ENCODE measurements at places on chromosomes 12 and 14. TPM values are rescaled to one million over a fixed set of nuclear protein-coding genes. Genes with fewer than 3 reads are reported as not detected.

Gene ATXN3
- total RNA-seq: 57.5 TPM

Gene SIX6
- not detected for total RNA-seq

Gene PLEKHG7
- not detected for total RNA-seq

Gene TMEM179
- not detected for total RNA-seq

Gene SLC35F4
- not detected for total RNA-seq

Gene RFLNA
- total RNA-seq: 1.6 TPM

Gene TRMT61A
- 15.1 TPM for total RNA-seq

Gene LRP1-AS
- total RNA-seq: not detected

Gene GPR68
- 4.1 TPM for total RNA-seq

Gene ART4
- total RNA-seq: 0.42 TPM

Gene C12orf54
- not detected for total RNA-seq

- DNase-seq: no peak
These were observed 74.5 kb downstream of the TMCC3 start for GRCh38 chr12:94575645-94576403.

- no peak for DNase-seq
These were observed 26.3 kb downstream of the BATF start for GRCh38 chr14:75548544-75548943.

DNA sequence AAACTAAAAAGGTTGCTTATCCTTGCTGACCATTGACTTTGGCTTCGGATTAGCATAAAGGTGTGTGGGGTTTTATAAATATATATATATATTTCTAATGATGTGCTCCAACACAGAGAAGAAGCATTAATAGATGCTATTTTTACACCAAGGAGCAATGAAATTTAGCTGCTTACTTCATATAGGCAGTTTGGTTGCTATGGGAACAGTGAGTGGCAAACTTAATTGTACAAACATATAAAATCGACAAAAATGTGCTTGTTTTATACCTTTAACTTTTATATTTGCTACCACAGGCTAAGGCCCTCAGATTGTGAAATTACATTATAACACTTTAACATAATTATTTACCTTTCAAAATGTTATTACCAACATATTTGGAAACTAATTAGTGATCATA is 303.4 kb downstream of the SEC23A start:
- no peak for DNase-seq

DNA sequence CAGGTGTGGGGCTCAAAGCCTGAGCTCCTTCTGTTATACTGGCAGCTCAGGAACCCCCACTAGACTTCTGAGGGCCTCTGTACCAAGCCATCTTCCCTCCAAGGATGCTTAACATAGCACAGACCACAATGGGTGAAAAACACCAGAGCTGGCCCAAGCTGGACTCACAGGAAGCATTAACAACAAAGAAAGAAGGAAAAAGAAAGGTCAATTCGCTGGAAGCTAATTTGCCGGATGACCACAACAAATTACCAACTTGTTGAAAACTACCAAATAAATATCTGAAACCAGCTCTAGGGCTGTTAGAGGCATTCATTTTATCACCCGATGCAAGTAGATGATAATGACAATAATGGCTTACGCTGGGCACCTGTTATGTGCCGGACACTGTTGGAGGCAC is 48.7 kb downstream of the RBM19 start:
- DNase-seq: no peak

DNA sequence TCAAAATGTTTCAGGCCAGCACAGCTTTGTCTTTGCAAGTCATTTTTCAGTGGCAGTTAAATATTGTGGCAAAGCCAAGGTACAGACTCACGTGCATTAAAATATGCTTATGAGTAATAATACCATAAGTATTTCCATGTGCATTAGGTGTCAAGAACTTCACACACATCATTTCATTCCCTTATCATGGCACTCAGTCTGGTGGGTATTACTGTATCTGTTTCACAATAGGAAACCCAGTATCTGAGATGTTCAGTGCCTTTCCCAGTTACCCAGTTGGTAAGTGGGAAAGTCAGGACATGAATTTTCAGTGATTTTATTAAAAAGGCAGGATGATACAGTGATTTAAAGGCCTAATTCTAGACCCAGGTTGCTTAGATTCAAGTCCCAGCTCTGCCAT is 52.9 kb downstream of the IFNG start:
- no peak for DNase-seq

DNA sequence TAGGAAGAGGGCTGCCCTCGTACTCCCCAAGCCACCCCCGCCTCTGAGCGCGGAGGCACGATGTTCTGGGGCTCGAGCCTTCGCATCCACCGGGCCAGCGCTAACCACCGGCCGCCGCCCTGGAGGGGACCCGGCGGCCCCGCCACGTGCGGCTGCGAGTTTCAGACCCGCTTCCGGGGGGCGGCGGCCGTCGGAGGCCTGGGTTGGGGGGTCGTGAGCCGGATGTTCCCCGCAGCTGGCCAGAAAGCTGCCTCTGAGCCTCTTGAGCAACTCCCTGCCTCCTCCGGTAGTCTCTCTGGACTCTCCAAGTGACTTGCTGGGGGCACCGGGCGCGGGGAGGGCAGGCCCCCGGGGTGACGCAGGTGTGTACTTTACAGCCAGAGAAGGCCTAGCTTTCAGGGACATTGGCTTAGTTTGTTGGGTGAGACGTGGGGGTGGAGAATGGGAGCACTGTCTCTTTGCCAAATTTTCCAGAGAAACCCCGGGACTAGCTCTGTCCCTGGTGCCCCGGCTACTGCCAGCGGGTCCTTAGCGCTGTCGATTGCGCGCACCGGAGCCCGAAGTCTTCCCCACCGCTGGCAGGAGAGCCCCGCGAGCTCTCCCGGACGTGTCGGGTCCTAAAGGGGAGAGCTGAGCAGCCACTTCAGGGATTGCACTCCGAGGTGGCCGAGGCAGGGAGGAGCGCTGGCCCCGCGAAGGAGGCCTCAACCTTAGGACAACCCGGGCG is 15.6 kb downstream of the OTX2 start:
- no peak for DNase-seq

- no peak for DNase-seq
These were observed 366.6 kb downstream of the NELL2 start for GRCh38 chr12:44509471-44509870.

DNA sequence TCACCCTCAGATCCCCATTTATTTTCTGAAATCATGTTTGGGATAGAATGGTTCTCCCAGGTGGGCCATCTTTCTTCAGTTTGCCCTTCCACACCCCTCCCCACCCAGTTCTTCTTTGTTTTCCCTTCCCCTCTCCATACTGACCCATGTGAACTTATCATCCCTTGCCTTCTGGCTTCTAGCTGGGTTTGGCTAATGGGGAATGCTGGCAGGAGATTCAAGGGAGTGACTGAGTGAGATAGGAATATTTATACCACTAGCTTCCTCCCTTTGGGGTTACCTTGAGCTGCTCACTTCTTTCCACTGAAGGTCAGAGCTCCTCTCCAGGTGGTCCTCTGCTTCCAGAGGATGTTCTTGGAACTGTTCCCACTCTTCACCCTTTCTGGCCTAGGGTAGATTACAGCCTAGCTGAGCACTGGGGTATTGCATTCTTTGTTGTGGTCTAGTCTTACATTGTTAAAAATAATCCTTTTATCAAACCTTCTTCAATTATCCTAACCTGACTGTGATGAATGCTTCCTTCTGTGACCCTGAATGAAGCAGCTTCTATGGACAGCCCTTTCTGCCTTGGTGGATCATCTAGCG is 88.3 kb upstream of the ATP2B1 start:
- DNase-seq: no peak

DNA sequence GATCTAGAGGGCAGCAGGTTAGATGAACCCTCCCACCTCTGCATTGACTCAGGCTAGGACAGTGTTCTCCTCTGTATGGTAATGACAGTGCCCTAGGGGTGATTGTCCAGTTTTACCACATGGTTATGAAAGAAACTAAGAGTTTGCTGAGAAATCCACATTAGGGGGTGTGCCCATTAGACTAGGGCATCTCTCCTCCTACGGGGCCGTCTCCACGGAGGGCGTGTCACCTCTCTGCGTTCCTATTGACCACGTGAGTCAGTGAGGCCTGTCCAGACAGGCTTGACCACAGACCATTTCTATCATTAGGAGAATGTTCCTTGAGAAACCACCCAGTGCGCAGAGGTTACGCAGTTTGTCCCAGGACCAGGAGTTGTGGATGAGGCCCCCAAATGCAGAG is 8.3 kb downstream of the MVK start:
- DNase-seq: no peak

DNA sequence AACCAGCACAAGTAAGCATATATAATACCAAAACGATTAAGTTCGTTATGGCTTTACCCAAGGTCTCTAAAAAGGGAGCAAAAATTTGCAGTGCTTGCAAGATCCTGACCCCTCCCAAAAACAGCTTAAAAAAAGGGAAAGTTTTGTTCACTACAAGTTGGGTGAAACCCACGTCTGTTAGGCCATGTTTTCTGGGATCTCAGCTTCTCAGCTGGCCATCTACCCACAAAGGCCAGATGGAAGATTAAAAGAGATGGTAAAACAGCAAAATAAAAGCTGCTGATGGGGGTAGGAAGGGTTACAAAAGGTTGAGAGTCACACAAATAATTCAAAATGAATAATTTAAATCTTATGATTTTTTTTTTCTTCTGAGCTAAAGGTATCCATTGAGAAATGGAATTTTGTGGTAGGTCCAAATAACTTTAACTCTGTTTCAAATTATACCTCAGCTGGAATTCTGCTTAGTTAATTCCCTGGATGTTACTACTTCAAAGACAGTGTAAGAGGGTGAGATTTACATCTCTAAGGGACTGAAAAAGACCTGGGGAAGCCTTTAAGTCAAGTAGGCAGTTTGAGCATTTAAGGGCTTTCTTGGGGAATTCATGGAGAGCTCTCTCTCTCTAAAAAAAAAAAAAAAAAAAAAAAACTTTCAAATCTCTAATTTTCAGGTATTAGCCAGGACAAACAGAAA is 185.6 kb upstream of the NAV3 start:
- DNase-seq: no peak

DNA sequence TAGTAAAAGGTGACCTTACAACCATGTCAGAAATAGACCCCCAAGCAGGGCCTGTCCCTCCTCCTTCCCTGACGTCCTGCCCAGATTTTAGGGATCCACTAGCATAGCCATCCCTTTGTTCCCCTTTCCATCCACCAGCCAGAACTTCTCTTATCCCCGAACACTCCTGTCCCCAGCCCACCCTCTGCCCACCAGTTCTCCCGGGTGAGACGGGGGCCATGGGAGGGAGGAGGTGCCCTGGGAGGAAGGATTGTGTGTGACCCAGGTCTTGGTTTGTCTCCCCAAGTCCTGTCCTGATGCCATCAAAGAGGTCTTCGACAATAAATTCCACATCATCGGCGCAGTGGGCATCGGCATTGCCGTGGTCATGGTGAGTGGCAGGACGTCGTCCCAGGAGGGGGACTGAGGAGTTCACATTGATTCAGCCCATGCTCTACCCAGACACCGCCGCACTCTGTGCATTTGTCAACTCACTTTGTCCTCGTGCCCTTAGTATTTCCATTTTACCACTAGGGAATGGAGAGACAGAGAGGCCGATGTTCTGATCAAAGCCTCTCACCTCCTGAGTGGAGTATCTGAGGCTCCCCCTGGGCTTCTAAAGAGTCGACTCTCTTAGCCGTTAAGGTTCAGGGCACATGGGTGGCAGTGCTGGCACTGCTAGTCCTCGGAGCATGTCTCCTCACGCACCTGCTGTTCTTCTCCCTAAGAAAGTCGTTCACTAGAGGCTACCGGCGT is 35.9 kb downstream of the CD9 start:
- no peak for DNase-seq

- DNase-seq: no peak
These were observed 37.0 kb upstream of the TMEM263 start for GRCh38 chr12:106918746-106919145.

DNA sequence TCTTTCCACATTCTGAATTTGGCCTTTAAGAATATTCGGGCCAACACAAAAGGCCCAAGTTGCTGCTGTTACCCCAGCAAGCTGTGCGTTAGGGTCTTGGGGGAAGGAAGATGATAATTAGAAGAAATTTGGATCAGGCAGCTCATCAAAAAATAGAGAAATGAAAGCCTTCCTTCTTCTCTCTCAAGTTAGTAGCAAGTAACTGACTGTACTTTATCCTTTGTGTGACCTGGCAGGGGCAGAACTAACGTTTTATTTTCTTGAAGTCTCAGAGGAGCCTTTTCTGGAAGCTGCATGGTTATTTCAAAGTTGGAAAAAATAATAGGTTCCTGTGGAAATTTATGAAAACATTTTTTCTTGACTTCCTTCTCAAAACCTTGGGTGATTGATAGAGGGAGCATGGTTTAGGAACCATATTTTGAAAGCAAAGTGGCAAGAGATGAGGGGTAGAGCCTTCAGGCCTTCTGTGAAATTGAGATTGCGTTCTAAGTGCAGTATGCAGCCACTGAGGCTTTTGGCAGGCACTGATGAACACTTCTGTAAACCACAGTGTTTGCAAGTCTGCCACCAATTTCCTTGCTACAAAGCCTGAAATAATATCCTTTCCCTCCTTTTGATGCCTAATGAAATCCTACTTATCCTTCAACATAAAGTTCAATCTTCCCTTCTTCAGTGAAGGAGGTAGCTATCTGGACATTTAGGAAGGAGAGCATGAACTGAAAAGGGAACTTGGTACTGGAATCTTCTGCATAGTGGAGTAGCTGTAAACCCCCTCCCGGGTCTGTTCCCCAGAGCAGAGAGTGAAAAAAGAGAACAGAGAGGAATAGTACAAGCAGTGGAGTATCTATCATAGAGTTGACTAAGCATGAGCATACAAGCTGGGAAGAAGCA is 123.2 kb downstream of the FGD4 start:
- DNase-seq: no peak

DNA sequence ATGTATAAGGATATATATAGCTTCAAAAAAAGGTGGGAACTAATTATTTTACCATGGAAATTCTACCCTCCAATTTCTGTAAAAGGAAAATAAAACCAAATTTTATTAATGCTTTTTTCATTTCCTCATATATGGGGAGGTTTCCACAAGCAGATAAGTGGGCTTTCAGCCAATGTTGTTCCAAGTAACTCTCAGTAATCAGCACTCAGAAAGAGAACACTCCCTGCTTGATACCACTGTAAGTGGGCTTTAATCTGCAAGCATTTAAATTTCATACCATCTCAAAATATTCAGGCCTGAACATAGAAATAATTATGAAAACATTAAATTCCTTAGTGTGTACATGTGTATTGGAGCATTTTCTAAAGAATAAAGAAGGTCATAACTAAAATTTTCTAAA is 827.6 kb downstream of the C12orf50 start:
- no peak for DNase-seq

DNA sequence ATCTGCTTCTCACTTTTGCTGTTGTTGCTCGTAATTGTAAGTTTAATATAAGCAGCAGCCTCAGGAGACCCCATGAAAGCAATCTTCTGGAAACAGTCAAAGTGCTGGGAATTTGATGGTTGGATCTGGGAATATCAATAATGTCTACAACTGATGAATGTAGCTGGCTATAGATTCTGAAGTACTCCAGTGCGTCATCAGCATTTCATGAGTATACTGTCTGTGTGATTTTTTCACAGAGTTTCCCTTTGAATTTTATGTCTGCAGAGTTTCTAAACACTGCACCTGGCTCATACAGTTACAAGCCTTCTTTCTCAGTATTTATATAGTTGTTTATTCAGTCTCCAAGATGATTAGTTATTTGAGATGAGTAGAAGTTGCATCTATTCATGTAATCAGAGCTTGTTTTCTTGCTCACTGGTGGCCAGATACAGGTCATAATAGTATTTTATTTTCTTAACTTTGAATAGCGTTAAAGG is 222.3 kb downstream of the RAD51B start:
- DNase-seq: no peak
